ENCODE measurements at places on chromosomes 4 and X.
A peak's percentile ranks its signal among the peaks of the same experiment; 100 is the strongest.

DNA sequence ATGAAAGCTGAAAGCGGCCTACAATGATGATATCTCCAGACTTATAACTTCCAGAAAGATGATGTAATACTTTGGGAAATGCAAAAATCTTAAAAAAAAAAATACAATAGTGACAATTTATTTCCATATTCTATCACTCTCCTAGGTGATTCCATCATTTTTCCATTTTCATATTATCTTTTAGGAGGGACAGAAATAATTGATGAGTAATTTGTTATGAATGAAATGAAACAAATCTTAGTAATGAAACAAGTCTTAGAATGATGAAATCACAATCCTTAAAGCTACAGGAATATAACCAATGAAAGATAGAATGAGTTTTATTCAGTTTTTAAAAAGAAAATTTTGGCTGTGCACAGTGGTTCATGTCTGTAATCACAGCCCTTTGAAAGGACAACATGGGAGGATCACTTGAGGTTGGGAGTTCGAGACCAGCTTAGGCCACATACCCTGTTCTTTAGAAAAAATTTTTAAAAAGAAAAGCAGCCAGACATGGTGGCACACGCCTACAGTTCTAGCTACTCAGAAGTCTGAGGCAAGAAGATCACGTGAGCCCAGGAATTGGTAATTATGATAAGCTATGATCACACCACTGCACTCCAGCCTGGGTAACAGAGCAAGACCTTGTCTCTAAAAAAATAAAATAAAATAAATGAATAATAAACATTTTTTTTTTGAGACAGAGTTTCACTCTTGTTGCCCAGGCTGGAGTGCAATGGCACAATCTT, 21.7 kb downstream of the CLOCK start:
- DNase-seq: no peak

GRCh38 chr4:39883646-39884045, 94.1 kb downstream of the PDS5A start:
- DNase-seq: no peak

- DNase-seq: no peak
These were observed 103.3 kb upstream of the RBPJ start for GRCh38 chr4:26217481-26217880.

- DNase-seq: no peak
These were observed 726.9 kb downstream of the GRID2 start for GRCh38 chr4:93030670-93031069.

DNA sequence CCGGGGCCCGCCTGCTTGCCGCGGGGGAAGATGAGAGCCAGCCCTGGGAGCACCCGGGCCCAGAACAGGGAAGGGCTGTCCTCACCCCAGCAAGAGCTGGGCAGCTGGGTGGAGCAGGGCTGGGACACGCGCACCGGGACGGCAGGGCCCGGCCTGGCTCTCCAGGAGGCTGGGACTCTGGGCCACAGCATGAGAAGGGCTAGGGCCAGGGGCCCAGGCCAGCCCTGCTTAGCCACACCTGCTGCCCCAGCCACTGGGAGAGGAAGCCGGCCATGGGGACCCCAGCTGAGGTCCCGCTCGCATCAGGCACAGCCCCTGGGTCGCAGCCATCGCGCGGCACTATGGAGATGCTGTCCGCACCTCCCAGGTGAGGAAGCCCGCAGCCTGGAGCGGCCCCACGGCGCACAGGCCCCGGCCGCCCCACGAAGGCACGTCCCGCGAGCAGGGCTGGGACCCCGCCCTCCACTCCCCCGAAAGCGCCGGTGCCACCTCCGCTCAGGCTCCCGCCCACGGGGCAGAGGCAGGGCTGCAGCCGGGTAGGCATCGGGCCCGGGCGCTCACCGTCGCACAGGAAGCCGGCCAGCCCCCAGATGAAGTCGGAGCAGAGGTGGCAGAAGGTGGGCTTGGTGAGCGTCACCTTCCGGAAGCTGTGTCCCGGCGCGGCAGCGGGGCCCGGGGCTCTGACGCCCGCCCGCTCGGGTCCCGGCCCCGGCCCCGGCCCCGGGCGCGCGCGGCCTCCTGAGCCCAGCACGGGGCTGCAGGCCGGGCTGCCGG, 531 bp downstream of the DGKQ start:
- DNase-seq: peak; percentile 65

All from CD4-positive, CD25-positive, alpha-beta regulatory T cell (primary cell).